ENCODE measurements at places on chromosomes 3 and 15.
A peak's percentile ranks its signal among the peaks of the same experiment; 100 is the strongest.

DNA sequence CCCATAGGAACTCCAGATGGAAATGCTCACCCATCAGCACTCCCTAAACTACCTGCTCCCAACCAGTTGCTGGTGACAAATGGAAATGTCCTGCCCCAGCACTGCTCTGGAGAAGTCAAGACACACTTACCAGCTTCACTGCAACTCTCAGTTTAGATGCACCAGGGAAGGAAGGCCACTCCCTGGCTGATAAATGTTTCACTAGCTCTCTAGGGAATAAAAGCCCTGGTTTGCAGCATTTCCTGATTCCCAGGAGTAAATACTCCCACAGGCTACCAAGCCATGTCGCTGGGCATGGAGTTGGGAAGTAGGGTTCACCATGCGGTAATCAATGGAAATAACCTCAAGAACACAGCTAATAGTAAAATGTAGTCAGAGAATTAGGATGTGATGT, 112.0 kb upstream of the NEO1 start:
- no peak for DNase-seq

DNA sequence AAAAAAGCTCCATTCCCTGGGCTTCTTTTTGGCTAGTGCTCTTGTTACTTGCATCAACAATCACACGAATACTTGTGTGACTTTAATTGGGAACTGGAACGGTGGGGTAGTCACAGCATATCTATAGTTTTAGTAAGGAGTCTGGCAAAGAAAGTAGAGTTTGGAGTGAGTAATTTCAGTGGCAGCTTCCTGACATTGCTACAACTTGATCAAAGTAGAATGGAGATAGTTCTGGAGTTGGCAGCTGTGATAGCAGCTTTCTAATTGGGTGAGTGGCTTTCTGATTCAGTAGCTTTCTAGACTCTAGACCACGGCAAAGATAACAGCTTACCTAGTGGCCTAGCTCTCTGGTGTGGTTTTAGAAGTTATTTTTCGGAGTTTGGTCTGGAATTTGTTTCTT, 475.0 kb downstream of the TUSC7 start:
- no peak for DNase-seq

GRCh38 chr3:73404435-73404834, 220.3 kb downstream of the PDZRN3 start:
- DNase-seq: no peak

DNA sequence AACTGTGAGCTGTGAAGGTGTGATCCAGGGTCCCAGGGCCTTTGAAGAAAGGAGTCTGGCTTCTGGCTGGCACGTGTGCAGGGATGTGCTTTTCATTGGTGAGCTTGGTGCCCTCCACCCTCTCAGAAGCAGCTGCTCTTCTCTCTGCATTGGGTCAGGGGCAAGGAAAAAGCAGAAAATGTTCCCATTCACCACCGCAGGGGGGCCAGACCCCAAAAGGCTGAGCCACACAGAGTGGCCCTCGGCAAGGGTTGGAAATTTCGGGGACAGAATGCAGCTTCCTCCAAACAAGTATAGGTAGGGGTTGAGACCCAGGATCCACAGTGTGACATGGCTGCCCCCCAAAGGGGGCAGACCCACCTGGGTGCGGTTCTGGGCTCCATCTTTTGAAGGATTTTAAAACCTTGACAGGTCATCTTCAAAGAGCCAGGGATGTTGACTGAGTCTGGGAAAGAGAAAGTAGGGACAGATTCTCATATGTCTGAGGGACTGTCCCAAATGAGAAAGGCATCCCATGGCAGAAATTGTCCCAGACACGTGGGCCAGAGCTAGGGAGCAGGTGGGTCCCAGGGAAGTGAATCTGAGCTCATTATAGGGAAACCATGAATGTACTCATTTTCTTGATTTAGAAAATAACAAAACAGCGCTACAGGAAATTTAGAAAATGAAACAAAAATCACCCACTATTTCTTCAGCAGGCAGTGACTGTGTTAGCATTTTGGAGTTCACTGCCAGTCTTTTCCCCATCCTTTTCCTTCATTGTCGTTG, 2.7 kb downstream of the CSK start:
- no peak for DNase-seq

GRCh38 chr15:42084465-42085235, 9.7 kb downstream of the PLA2G4D start:
- DNase-seq: peak; percentile 46

- DNase-seq: no peak
These were observed 309.9 kb upstream of the UMPS start for GRCh38 chr3:124420392-124420791.

DNA sequence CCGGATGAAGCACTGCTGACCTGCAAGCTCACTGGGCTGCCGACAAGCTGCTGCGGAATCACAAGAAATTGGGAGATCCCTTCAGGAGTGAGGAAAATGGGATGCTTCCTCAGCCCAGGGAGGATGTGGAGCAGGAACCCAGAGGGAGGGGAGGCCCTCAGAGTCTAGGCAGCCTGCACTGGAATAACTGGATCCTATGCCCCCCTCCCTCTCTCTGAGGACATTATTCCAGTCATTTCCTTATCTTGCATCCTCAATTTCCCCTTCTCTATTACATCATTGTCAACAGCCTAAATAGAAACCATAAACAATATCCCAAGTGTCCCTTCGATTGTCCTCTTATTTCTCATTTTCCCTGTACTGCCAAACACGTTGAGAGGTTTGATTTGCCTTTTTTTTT, 169.0 kb downstream of the OPA1 start:
- no peak for DNase-seq

DNA sequence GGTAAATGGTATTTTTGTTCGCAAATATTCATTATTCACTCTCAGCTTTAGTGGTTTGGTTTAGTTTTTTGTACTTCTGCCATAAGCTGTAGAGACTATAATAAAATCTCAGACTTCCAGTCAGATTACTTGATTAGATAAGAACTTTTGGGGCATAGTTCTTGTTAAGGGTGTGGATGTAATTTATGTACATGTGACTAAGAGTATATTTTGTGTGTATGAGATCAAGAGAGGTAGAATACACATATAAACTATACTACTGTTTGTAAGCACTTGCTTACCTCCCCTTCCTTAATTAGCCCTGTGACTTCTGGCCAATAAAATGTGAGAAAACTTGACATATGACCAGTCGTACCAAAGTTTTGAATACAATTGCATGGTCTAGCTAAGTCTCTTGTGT, 12.0 kb downstream of the CNTN3 start:
- DNase-seq: no peak

DNA sequence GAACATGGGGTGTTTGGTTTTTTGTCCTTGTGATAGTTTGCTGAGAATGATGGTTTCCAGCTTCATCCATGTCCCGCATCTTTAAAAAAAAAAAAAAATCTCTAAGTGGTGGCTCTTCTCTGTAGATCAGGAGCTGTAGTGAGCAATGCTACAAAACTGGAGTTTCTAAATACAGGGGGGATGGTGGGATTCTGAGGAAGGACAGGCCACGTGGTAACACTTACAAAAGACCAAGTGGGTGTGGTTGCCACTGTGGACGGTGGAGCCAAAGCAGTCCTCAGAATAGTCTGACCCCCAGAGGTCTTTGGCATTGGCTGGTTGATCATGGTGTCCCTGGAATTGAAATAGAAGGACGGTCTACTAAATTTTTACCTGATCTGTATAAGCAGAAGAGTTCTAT, 7.7 kb downstream of the CCRL2 start:
- no peak for DNase-seq

- DNase-seq: no peak
These were observed 55.4 kb upstream of the SPPL2A start for GRCh38 chr15:50820808-50821382.

DNA sequence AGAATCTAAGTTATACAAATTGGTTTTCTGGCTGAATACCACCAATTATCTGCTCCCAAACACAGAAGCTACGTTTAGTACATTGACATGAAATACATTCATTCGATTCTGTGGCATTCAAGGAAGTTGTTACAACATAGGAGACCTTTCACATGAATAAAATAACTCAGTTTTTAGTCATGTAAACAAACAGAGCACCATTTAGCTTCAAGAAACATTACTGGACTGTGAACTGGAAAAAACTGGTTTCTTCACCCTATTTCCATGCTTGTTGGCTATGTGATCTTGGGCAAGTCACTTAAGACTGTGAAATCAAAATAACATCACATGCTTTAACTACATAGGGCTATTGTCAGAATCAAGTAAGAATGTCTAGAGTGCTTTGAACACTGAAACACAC, 46.2 kb downstream of the NRG4 start:
- no peak for DNase-seq

DNA sequence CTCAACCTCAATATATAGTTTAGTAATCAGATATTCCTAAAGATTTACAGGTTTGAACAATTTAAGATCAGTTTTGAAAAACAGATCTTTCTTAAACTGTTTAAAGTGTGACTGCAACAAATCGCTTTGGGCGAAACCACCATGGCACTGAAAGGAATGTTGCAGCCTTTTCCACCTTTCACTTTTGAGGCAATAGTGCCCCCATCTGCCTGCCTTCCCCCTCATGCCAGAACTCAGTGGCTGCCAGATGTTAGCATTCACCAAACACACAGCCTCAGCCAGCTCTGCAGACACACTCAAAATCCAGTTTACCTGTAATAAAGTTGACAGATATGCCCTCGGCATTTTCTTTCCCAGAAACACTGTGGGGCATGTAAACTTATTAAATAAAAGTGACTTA, 3.3 kb downstream of the LYSMD4 start:
- DNase-seq: peak; percentile 22

GRCh38 chr3:105584003-105584790, 217.5 kb downstream of the ALCAM start:
- no peak for DNase-seq

DNA sequence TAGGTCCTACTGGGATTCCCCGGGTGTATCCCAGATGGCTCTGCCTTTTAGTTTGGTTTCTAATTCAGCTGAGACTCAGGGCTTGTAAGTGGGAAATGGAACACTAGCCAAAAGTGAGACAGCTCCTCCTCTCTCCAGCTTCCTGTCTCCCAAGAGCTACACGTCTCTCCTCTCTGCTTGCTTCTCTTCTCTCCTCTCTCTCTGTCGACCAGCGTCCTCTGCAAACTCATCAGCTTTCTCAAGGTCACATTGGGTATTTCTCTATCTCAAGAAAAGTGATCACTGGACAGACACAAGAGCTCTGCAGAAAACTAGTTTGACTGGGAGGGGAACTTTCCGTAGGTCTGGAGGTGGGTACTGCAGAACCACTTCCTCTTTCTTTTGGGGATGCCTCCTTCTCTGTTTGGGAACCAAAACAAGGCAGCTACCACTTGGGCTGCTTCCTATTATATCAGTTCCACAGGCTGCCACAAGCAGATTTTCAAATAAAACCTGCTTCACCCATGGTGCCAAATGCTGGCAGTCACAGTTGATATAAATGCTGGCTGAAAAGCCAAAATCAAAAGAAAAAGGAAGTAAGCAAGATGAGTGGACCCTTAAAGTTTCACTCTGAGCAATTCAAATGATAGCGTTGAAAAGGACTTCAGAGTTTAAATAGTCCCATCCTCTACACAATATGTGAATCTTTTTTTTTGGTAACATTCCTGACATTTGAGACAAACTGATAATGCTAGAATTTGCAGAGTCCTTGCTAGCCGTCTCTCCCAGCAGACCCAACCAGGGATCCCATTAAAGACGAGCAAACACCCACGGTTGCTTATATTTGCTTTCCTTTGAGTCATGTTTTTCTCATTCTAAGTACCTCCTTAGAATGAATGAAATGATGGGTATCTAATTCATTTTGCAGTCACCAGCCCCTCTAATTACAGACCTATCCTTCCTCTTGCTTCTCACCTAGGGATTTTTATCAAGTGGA, 7.2 kb upstream of the DYNC1LI1 start:
- DNase-seq: no peak

GRCh38 chr15:71373917-71374316, 258.6 kb downstream of the THSD4 start:
- no peak for DNase-seq

DNA sequence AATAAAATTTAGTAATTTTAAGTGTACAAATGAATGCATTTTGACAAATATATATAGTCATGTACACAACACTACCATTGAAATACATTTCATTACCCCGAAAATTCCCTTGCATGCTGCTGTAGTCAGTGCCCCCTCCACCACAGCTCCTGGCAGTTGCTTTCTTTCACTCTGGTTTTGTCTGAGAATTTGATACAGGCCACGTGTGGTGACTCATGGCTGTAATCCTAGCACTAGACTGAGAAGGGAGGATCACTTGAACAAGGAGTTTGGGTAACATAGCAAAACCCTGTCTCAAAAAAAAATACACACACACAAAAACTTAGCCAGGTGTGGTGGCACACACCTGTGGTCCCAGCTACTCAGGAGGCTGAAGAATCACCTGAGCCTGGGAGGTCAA, 65.4 kb downstream of the TFRC start:
- no peak for DNase-seq

GRCh38 chr3:177887475-177887874, 648.8 kb upstream of the KCNMB2 start:
- no peak for DNase-seq

GRCh38 chr3:190017521-190018288, 103.0 kb downstream of the P3H2 start:
- no peak for DNase-seq

DNA sequence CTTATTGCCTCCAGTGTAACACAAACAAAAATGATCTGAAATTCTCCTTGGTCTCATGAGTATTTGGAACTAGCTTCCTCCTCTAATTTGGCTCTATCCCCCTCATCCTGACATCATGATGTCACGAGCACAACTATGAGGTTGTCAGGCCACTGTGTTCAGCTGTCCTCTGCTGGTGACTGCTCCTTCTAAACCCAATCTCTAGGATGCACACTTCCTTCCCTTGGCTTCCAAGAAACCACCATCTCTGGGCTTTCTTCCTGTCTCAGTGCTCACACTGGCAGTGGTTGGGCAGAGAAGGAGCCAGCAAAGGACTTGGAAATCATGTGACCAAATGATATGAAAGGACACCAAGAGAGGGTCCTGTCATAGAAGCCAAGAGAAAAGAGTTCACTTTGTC, 30.7 kb upstream of the EIF1B start:
- DNase-seq: no peak

DNA sequence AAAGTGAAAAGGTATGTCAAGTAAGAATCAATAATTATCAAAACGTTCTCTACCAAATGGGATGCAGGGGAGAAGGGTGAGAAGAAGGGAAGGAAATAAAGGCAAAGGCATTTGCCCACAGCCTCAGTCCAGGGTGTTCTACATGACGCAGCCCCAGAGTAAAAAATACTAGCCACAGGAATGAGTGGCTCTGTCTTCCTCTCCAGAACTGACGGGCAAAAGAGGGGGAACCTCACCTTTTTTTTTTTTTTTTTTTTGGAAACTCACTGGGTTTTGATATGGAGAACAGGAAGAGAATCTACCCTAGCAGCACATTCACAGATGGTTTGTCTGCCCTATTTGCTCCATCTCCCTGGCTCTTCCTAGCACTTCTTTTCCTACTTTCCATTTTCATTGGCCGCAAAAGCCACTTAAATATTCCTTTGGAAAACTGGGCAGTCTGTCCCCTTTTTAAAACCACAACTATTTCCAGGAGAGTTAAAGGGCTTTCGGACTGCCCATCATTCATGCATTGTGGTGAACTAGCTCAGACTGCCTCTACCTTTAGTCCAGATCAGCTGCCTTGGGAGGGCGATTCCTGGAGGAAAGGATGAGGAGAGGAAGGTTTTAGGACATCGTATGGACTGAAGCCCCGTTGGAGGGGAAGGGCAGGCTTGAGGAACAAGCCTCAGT, 28.2 kb downstream of the B3GNT5 start:
- no peak for DNase-seq

- no peak for DNase-seq
These were observed 40.6 kb upstream of the BOC start for GRCh38 chr3:113170771-113171170.

All from stimulated activated CD4-positive, alpha-beta T cell treated with anti-CD3 and anti-CD28 coated beads, Interleukin-4, amount 100 ng/mL, for 1 hour (primary cell).